ENCODE measurements at places on chromosomes 5 and 9.

GRCh38 chr5:129474544-129474943 lies 14.4 kb downstream of the ADAMTS19 start:
- DNase-seq: no peak

DNA sequence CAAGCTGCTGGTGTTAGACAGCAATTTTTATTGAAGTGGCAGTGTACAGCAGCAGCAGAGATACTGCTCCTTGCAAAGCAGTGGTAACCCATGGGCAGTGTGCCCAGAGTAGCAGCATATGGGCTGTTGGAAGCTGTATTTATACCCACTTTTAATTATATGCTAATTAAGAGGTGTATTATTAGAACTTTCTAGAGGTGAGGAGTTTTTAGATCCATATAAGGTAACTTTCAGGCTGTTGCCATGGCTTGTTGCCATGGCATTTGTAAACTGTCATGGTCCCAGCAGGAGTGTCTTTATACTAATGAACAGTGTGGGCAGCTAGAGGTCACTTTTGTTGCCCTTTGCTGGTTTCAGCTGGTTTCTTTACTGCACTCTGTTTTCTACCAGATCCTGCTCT lies 3.7 kb upstream of the PJA2 start:
- DNase-seq: no peak

GRCh38 chr5:180820788-180821321 lies 18.2 kb upstream of the MGAT1 start:
- DNase-seq: no peak

- no peak for DNase-seq
These were observed 37.0 kb downstream of the HACD4 start for GRCh38 chr9:20994486-20994885.

- DNase-seq: no peak
These were observed 33.6 kb downstream of the PRRT1B start for GRCh38 chr9:131578731-131579504.

Measured in NCI-H187 (cell line).